ENCODE measurements at places on chromosomes 6 and 20.
A peak's percentile ranks its signal among the peaks of the same experiment; 100 is the strongest.

DNA sequence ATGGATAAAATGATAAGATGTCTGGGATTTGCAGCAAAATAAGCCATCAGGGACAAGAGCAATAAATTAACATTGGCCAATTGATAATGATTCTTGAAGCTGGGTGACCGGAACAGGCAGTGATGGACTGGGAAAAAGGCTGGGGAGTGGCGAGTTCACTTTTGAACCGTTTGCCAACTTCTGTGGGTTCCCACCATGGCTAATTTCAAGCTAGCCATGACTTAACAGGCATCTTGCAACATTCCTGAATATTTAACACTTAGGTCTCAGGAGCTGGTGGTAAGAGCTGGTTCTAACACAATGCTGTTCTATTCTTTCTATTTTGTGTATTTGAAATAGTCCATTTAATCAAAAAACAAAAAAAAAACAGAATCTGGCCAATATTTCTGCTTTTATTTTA is 37.6 kb upstream of the CD83 start:
- DNase-seq, result no peak

- no peak for DNase-seq
Measured at GRCh38 chr6:108121612-108122011, 44.2 kb upstream of the NR2E1 start.

DNA sequence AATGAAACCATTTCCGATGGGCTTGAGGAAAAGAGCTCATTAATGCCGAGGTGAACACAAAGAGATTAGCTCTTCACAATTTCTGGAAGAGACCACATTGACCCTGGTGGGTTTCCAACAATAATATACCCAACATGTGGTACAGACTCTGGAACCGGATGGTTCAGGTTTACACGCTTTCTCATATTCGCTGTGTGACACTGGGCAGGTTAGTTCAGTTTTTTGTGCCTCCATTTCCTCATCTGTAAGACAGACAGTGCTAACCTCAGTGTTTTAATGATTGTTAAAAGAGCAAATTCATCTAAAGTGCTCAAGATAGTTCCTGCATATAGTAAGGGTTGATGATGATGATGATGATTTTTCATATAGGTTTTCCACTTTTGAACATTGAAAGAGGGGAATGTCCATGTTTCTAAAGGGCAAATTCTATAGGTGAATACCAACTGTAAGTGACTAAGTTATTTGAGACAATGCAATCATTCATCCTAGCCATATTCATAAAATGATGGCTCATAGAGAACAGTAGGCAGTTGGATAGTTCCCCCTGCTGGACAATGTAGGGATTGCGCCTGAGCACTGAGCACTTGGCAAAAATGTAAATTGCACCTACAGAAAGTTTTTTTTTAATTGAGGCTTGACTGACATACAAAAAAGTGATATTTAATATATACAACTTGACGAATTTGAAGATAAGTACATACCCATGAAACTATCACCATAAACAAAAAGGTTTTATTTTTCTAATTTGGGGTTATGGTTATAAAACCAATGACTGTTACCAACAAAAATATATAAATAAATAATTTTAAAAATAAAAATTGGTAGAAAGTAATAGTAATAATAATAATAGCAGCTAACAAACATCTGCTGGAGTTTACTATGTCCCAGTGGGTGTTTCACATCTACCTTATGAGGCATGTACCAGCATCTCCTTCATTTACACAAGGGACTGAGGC is 2.1 kb upstream of the PERP start:
- peak; percentile 82 for DNase-seq

DNA sequence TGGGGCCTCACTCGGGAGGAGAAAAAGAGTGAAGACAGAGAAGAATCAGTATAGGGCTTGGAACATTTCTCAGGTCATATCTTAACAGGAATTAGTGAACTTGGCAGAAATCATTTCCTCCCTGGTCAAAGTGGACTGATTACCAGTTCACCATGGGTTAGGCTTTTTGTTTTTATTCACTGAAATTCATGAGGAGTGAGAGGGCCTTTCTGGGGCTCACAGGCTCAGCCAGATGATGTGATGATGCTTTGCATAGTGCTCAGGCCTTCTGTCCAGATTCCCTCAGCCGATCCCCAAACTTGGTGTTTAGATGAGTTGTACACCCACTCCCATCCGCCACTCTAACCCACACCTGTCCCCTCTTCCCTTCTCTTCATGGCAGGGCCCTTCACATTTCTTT is 32.5 kb downstream of the SRSF3 start:
- no peak for DNase-seq

- DNase-seq, result no peak
Measured at GRCh38 chr6:28914941-28915340, 8.8 kb downstream of the TRIM27 start.

GRCh38 chr6:36249536-36249935 is 20.3 kb upstream of the PNPLA1 start:
- no peak for DNase-seq

DNA sequence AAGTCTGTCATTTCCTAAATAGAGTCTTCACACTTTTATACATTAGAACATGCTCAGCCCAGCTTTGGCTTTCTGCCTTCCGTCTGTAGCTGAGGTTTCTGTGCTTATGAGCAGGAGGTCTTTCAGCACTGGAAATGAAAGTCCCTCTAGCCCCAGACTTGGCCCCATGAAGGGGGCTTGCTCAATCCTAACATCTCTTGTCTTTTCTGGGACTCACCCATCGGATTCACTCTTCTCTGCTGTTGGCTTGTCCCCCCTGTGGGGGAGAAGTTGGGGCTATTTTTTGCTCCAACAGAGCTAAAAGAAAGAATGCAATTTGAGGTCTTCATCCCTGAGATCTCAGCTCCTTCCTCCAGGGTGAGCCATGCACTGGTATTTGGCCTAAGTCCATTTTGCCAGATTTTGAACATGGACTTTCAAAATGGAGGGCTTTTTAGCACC is 177.7 kb downstream of the MRPL14 start:
- no peak for DNase-seq

DNA sequence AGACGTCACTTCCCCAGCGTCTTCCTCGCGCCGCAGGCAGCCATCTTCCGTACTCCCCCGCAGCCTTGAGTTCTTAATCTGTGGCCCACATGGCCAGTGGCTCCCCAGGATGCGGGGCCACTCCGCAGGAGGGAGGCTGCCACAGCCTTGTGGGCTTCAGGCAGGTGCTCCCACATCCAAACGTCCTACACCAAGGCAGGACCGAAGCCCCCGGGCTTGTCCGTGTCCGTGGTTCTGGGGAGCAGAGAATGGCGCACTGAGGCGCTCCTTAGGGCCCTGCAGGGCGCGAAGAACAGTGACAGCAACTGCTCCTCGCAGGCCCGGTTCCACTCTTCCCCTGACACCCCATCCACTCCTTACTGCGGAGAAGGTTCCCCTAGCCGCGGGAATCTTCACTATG is 755.8 kb downstream of the PRIM2 start:
- DNase-seq, result no peak

- no peak for DNase-seq
Measured at GRCh38 chr20:57474205-57474604, 50.7 kb downstream of the CTCFL start.

DNA sequence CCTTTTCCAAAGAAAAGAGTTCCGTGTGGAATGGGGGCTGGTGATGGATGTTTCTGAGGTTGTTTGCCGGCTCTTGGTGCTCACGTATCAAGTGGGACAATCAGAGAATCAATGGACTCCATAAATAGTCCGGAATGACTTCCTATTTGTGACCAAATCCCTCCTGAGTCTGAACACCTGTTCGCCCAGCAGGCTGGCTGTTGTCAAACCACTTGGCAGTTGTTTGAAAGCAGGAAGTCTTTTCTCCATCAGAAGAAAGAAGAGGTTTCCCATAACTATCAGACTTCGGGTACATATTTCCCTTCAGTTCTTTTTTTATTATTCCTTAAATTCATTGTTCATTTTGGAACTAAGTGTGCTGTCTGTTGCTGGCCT is 154.7 kb upstream of the RIN2 start:
- no peak for DNase-seq

DNA sequence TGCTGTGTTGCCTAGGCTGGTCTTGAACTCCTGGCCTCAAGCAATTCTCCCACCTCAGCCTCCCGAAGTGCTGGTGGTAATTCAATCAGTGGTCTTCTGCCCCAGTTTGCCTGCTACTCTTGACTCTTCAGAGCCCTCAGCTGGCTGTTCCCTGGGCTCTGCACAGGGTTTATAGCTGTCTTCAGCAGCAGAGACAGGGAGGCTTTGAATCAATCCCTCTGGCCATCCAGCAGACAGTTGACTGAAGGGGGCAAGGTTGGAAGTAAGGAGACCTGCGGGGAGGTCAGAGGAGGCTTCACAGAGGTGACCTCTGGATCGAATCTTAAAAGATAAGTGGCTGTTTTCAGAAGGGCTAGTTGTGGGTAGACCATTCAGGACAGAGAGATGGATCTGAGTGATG is 26.0 kb upstream of the KIF3B start:
- DNase-seq, result no peak

- no peak for DNase-seq
Measured at GRCh38 chr6:137357263-137357947, 136.8 kb downstream of the OLIG3 start.

- no peak for DNase-seq
Measured at GRCh38 chr6:144546807-144547206, 261.7 kb downstream of the UTRN start.

GRCh38 chr6:115133790-115134189 is 791.0 kb upstream of the HS3ST5 start:
- no peak for DNase-seq

DNA sequence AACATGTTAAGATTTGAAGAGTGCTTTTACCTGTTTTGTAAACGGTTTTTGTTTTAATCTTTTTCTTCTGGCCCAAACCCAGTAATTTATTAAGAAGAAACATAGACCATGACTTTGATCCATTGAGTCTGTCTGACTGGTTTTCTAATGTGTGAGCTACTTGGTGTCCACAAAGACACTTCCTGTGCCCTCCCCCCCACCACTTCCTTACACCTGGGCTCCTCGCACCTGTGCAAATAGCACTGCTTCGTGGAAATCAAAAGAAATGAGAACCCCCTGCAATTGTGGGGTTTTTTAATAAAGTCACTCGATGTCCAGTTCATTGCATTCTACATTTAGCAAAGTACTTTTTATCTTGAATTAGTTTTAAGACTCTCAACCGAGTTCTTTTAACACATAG is 65.5 kb downstream of the SMOC2 start:
- DNase-seq, result no peak

DNA sequence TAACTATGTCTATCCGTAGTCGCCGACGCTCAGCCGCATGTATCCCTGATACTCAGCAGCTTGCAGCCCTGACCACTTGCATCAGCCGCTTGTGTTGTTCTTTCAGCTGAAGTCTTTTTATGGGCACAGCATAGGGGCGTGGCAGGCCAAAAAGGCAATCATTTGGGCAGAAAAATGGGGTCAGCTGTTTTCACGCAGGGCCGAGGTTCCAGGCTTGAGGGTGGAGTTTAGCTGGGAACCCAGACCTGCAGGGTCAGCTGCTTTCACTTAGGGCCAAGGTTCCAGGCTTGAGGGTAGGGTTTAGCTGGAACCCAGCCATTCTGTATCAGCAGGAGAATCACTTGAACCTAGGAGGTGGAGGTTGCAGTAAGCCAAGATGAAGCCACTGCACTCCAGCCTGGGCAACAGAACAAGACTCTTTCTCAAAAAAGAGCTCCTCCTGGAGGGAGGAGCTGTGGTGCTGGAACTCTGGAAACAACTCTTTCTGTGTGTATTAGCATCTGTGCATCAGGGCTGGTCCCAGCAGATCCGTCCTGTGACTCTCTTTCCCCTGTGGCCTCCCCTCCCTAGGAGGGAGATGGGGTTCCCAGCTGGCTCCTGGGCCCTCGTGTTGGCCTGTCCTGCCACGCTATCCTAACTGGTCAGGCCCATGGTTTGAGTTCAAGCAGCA is 56.9 kb upstream of the PRND start:
- DNase-seq, result no peak

DNA sequence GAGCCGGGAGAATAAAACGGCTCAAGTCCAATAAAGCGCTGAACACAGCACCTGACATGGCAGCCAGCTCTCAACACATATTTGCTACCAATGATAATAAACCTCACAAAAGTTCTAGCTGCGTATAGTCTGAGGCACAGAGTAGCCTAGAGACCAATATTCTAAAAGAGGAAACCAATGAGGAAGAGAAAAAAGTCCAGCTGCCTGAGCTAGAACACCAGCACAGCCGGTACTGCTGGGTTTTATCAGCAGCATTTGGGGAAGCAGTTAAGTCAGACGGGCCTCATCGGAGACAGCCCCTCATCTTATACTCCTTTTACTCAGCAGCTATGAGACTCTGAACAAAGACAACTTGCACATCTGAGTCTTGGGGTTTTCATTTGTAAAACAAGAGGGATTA is 2.4 kb upstream of the RTF2 start:
- DNase-seq, result no peak

DNA sequence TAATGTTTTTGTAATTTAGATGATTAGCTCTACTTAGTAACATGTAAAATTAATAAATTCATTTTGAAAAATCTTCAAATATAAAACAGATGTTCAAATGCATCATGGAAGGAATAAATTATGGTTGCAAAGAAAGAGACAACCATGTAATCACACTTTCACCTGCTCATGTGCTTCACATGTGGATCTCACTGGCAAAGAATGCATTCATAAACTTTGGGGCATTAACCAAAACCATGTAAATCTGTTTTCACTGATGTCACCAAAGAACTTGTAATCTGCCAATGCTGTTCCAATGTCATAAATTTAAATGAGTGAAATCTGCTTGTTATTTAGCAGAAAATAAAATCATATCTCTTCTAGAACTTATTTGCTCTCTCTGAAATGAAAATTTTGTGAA is 142.7 kb downstream of the TENT5A start:
- no peak for DNase-seq

- no peak for DNase-seq
Measured at GRCh38 chr6:149037051-149037671, 280.4 kb upstream of the TAB2 start.

GRCh38 chr6:148447521-148448230 is 105.0 kb downstream of the SASH1 start:
- DNase-seq, result no peak

- no peak for DNase-seq
Measured at GRCh38 chr6:121925024-121925423, 474.4 kb upstream of the HSF2 start.

GRCh38 chr20:49938173-49939163 is 2.3 kb downstream of the RNF114 start:
- DNase-seq, result no peak

DNA sequence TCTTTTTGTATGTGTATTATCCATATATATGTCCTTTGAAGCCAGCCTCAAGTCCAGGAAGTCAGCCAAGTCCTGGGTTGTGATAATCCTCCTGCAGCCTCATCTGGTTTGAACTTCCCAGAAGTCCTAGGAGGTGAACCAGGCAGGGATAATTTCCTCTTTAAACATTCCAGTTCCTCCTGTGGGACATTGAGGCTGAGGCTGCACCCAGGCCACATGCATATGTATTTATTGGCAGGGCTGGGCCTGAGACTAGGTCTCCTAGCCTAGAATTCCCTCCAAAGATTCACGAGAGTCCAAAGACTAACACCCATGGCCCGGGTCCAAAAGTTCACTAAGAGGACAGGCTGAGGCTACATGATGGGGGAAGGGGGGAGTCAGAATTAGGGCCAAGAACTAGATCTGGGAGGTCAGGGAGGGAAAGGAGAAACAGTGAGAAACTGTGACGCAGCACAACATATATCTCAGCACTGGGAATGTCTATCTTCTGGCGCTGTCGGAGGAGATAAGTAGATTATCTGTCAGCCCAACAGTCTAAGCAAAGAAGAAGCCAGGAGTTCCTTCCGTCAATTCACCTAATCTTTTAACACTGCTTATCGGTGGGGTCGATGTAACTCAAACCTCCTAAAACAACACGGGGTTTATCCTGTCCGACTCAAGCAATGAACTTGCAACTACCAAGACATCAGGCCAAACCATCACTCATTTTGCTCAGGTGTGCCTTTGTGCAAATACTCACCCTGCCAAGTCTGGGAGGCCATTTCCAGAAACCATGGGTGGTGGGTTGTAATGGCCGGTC is 43.3 kb downstream of the SNX5 start:
- no peak for DNase-seq
